HepG2 (cell line): ENCODE measurements at places on chromosomes 16 and 17.

- peak; percentile 33 for DNase-seq
These were observed 22.2 kb downstream of the CLEC19A start for GRCh38 chr16:19307587-19308241.

- DNase-seq, result peak; percentile 45
These were observed 76.1 kb downstream of the MPRIP start for GRCh38 chr17:17118399-17118798.

- no peak for DNase-seq
These were observed 837 bp upstream of the PRDM7 start for GRCh38 chr16:90077757-90078578.

GRCh38 chr16:20814784-20815183, 8.5 kb downstream of the REXO5 start:
- no peak for DNase-seq

GRCh38 chr16:87093804-87094555, 223.2 kb downstream of the C16orf95 start:
- DNase-seq, result no peak

DNA sequence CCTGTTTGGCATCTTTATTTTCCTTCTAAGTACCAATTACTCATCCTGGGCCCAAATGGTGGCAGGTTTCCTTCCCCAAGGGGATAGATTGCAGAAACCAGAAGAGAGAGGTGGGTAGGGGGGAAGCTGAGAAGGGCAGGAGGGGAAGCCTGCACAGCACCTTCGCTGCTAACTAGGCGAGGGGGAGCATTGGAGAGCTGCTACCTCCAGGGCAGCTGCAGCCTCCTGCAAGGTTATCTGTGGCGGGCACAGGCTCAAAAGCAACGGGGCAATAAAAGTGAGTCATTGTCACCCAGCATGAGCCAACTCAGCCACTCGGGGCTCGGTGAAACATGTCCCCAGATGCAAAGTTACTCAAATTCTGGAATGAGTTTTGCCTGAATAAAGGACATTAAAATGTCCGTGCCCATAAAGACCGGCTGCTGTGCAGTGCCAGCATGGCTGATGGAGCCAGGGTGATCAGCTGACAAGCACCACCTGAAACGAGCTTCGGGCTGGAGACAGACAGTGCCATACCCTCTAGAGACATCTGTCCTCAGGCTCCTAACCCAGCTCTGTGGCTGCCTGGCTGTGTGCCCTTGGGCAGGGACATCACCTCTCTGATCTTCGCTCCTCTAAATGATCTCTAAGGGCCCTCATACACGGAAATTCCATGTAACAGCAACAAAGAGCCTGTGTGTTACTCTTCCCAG, 68.1 kb upstream of the GRIN2A start:
- no peak for DNase-seq

DNA sequence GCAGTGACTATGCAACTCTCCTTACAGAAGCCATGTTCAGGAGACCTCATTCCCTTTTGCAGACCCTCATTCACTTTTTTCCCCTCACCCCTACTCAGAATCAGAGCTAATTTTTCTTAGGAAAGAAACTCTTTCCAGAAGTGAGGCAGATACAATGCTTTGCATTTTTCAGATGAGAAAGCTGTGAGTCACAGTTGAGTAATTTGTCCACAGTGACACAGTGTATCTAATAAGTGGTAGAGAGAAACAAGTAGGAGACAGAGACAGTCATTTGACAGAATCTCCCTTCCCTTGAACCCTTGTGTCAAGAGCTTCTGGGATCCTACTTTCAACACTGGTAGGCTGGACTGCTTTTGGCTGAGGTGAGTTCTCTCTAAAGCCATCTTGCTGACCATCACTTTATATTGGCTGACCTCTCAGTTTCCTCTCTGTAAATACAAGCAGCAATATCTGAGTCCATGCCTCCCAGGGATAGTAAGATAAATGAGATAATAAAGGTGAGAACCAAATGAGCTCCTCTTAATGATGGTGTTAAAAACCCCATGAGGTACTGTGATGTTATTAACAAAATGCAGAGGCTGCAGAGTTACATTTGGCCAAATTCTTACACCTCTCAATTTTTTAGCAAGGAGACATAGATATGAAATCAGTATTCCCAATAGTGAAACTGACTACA, 130.8 kb downstream of the CA10 start:
- no peak for DNase-seq

DNA sequence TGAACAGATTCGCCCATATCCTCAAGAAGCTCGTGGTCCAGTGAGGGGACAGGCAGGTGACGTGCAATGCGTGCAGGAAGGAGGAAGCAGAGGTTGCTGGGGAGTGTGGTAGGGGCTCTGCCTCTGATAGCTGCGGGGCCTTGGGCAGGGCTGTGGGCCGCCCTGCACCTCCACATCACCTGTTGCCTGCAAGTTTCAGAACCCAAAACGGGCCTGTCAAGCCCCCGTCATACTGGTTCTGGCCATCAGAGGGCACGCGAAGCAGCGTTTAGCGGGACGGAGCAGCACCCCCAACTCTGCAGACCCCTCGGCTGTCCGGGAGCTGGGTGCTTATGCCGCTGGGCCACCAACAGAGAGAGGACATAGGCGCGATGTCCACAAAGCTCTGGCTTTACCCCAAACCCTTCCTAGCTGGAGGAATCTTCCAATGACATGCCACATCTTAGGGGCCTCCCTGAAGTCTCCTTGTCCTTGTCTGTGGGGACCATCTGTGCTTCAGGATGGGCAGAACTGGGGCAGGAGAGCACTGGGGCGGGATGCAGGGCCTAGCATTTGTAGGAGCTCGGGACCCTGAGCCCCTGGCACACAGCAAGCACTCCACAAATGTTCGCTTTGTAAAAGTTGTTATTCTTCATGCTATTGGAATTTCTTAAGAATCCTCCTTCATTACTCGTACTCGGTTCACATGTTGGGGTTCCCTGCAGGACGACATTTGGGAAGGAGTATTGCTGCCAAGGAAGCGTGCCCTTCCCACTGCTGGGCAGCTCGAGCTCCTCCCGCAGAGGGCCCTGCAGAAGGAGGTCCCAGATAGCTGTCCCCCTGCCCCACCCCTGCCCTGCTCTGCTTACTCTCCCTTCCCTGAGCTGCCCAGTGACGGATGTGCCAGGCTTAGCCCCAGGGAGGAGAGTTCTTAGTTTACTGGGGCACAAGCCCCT, 64.3 kb downstream of the CNGB1 start:
- no peak for DNase-seq

GRCh38 chr16:65044873-65045272, 77.0 kb downstream of the CDH11 start:
- DNase-seq, result no peak

DNA sequence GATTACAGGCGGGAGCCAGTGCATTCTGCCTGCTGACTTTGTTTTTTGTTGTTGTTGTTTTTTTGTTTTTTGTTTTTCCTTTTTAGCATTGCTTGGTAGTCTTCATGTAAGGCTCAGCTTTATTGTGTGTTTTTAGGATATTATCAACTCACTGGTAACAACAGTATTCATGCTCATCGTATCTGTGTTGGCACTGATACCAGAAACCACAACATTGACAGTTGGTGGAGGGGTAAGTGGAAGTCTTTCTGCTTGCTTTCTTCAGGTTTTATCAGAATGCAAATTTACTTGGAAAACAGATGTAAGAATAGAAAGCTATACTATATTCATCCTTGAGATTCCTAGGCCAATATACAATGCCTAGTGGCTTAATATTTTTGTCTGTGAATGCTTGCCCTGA, 3.3 kb upstream of the CMTM1 start:
- no peak for DNase-seq

- no peak for DNase-seq
These were observed 44.7 kb upstream of the LGALS9 start for GRCh38 chr17:27586203-27586721.

DNA sequence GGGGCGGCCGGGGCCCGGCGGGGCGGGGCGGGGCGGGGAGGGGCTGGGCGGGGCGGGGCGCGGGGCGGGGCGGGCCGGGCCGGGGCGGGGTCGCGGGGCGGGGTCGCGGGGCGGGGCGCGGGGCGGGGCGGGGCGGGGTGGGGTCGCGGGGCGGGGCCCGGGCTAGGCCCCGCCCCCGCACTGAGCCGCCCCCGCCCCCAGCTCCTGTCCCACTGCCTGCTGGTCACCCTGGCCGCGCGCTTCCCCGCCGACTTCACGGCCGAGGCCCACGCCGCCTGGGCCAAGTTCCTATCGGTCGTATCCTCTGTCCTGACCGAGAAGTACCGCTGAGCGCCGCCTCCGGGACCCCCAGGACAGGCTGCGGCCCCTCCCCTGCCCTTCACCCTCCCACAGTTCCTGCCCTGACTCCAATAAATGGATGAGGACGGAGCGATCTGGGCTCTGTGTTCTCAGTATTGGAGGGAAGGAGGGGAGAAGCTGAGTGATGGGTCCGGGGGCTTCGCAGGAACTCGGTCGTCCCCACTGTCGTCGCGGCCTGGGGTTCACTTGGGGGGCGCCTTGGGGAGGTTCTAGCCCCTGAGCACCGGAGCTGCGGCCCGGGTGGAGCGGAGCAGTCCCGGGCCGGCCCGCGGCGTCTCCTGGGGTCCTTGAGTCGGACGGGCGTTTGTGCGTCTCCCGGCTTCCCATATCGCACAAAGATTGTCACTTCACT, 795 bp upstream of the HBM start:
- no peak for DNase-seq

DNA sequence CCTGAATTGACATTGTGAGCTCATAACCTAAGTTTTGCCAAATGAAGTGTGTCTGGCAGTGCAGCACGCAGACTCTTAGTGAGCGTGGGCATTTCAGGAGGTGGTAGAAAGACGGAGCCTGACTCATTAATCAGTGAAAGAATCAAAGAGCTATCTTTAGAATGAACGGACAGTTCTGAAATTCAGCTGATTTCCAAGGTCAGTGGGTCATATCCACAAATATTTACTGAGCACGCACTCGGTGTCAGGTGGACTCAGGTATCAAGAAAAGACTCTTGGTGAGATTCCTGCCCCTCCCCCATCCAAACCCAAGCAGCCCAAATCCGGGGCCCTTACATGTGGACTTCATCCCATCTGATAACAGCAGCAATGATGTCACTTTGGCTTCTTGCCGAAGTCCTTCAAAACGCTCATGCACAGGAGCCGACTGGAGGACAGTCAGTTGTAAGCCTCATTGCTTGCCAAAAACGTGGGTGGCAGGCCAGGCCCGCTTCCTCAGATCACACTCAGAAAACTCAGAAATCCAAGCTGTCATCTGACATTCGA, 185.8 kb downstream of the HS3ST3A1 start:
- DNase-seq, result peak; percentile 84

DNA sequence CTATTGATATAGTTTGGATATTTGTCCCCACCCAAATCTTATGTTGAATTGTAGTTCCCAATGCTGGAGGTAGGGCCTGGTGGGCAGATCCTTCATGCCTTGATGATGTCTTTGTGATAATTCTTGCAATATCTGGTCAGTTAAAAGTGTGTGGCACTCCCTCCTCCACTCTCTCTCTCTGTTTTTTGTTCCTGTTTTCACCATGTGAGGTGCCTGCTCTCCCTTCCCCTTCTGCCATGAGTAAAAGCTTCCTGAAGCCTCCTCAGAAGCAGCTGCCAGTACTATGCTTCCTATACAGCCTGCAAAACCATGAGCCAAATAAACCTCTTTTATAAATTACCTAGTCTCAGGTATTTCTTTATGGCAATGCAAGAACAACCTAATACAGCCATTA, 47.3 kb downstream of the TOM1L2 start:
- DNase-seq, result no peak

GRCh38 chr17:78970834-78971755, 8.6 kb downstream of the LGALS3BP start:
- DNase-seq, result peak; percentile 81

GRCh38 chr16:66918803-66919568, at the start of gene CDH16:
Gene CDH16 (minus strand): TSS chr16:66918885. CDS start chr16:66918065, 820 bp downstream.
- DNase-seq, result no peak

DNA sequence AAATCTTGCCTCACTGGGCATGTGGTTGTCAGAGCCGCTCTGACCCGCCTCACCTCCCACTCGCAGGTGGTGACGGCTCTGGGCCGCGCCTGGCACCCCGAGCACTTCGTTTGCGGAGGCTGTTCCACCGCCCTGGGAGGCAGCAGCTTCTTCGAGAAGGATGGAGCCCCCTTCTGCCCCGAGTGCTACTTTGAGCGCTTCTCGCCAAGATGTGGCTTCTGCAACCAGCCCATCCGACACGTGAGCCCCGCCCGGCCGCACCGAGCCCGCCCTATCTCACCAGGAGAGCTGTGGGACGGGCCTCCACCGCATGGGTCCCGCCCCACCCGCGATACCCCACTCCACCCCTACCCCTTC, 4.0 kb downstream of the TGFB1I1 start:
- DNase-seq, result no peak

GRCh38 chr17:70390049-70390448, 220.7 kb downstream of the KCNJ2 start:
- DNase-seq, result no peak

- peak; percentile 85 for DNase-seq
These were observed 4.3 kb downstream of the KAT2A start for GRCh38 chr17:42116705-42117396.

- DNase-seq, result no peak
These were observed 67.3 kb downstream of the SCNN1B start for GRCh38 chr16:23369416-23369815.

DNA sequence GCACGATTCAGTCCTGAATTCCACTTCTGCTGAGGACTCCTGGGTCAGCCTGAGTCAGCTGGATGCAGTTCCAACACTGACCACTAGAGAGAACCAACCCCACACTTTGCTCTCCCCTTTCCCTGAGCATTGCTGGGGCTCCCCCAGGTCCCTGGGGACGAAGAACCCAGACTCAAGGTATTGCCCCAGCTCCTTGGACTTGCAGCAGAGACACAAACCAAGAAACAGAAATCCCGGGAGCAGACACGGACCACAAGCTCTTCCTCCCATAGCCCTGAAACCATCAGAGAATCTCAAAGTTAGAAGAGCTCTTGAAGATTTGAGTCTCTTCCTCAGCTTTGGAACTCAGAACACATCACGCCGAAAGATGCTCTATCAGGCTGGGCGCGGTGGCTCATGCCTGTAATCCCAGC, 678 bp upstream of the GH1 start:
- peak; percentile 44 for DNase-seq

- DNase-seq, result peak; percentile 56
These were observed 451.5 kb upstream of the HSBP1 start for GRCh38 chr16:83356266-83356665.

DNA sequence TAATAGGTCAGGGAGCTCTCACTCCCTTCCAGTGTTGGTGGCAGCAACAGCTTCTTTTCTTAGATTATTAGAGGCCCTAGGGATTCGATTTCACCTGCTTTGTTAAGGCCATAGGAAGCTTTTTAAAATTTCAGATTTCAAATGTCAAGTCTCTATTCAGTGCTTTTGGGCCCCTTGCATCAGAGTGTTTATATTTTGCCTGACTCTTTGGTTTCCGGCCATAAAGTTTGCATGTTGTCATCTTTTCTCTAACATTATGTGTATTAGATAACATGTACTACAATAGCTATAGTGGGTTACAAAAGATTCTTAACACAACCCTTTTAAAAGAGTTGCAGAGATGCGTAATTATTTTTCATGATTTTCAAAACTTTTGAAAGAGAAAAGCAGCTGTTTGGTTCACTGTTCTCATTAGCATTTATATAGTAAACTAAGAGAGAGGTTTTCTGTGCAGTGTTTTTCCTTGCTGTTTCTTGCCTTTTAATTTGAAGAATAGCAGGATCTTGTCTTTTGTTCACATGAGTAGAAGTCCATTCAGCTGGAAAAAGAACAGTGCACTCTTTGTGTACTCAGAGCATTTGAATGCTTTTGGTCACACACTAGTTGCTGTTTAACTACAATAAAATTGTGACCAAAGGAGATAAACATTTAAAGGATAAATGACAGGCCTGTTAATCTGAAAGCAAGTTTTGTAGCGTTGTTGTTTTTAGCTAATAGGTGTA, 52.5 kb downstream of the FTO start:
- DNase-seq, result peak; percentile 87
